ENCODE measurements at places on chromosomes 5 and 9.

GRCh38 chr5:137565450-137565849 lies 66.3 kb upstream of the SPOCK1 start:
- DNase-seq = no peak

DNA sequence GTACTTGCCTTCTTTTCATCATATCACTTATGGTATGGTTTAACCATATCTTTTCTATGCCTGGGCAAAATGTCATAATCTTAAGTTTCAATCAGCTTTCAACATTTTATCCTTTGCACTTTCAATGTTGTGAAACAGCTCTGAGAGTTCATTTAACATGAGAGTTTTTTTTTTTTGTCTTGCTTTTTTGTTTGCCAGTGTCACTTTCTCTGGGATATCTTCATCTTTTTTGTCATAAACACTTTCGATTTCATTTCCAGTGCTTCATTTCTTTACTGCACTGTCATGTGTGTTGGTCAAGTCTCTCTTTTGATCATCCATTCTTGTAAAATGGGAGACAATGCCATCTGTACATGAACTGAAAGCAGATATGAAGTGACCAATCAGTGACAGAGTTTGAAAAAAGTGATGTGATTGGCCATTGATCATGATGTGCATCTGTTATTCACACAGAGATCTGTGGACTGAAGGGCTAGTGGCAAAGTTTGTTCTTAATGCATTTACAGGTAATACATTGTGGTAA lies 7.5 kb upstream of the POU5F2 start:
- DNase-seq = no peak

DNA sequence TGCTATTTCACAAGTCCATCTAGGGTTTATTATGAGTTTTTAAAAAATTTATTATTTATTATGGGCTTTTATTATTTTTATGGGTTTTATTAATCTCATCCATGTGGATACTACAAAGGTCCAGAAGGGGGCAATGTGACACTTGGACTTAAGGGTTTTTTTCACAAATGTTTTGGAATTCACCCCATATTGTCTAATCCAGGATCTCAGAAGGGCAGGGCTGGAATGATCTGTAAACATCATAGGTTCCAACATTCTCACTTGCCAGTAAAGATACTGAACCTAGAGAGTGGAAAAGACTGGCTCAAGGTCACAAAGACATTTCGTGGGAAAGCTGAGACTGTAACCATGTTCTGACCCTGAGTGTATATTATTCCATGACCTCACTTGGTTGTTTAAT lies 35.6 kb downstream of the NIM1K start:
- no peak for DNase-seq

DNA sequence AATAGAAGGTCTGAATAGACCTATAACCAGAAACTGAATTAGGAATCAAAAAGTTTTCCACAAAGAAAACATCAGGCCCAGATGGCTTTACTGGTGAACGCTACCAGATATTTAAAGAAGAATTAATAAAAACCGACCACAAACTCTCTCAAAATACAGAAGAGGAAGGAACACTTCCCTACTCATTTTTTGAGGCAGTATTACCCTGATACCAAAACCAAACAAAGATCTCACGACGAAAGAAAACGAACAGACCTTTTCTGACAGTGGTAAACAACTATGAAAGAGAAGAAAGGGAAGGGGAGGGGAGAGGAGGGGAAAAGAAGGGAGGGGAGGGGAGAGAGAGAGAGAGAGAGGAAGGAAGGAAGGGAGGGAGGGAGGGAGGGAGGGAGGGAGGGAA lies 13.5 kb downstream of the B4GALT1 start:
- DNase-seq = no peak

- DNase-seq = no peak
Observed at GRCh38 chr9:116209414-116210116, 56.0 kb downstream of the PAPPA start.

GRCh38 chr5:107933326-107933725 lies 262.6 kb upstream of the EFNA5 start:
- no peak for DNase-seq

DNA sequence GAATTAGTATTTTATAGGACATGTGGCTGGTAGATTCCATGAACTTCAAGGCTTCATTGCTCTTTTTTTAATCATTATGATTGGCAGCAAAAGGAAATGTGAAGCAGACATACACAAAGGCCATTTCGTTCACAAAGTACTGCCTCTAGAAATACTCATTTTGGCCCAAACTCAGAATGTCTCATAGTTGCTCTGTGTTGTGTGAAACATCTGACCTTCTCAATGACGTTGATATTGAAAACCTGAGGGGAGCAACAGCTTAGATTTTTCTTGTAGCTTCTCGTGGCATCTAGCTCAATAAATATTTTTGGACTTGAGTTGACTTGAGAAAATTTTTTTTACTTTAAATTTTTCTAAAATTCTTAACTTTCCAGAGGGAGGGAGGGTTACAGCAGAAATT lies 12.4 kb downstream of the KCNV2 start:
- no peak for DNase-seq

DNA sequence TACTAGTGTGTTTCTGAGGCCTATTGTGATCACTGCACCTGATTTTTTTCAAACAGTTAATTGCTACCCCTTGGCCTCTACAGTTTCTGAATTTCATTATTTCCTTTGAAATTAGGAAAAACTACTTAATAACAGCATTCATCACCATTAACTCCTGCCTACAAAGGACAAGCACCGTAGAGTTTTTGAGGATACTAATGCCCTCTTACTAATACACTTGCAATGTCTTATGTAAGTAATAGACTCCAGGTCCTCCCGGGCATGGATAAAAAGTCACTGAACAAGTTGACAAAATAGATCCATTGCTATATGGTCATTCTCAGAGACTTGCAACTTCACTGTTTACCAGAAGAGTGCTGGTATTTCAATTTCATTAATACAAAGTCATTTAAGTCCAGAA lies 1172.5 kb downstream of the CDH12 start:
- DNase-seq = no peak

GRCh38 chr5:141484310-141484640 lies 555 bp upstream of the PCDHGC4 start:
- DNase-seq = no peak

- no peak for DNase-seq
Observed at GRCh38 chr5:17989567-17990563, 355.6 kb downstream of the TAF11L14 start.
